ENCODE measurements at places on chromosomes 1 and 21. TPM values are rescaled to one million over a fixed set of nuclear protein-coding genes. Genes with fewer than 3 reads are reported as not detected.

The IQGAP3 gene
- 16.1 TPM for total RNA-seq

DNA sequence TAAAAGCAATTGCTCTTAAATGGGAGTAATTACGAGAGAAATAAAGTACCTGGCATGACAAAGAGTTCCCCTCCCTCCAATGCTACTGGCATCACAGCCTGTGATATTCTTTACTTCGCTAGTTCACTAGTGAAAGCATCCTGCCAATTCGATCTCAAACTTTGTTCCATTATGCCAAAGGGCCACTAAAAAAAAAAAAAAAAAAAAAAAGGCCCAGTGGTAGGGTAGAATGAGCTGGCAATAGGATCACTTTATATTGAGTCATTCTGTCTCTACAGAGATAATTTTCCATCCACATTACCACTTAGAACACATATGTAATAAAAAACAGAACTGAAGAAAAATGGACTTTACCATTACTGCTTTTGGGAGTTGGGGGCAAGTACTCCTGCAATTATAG is 11.2 kb downstream of the PUM1 start:
- peak overlapping the region; percentile 84 for H3K27ac ChIP-seq
- H3K27me3 ChIP-seq, result no peaks in the 10 kb centered on the region
- peaks cover 42% of the 10 kb centered on the region for H3K4me1 ChIP-seq
- peaks cover 77% of the 10 kb centered on the region for H3K36me3 ChIP-seq

The S100A2 gene
- 0.44 TPM for total RNA-seq

DNA sequence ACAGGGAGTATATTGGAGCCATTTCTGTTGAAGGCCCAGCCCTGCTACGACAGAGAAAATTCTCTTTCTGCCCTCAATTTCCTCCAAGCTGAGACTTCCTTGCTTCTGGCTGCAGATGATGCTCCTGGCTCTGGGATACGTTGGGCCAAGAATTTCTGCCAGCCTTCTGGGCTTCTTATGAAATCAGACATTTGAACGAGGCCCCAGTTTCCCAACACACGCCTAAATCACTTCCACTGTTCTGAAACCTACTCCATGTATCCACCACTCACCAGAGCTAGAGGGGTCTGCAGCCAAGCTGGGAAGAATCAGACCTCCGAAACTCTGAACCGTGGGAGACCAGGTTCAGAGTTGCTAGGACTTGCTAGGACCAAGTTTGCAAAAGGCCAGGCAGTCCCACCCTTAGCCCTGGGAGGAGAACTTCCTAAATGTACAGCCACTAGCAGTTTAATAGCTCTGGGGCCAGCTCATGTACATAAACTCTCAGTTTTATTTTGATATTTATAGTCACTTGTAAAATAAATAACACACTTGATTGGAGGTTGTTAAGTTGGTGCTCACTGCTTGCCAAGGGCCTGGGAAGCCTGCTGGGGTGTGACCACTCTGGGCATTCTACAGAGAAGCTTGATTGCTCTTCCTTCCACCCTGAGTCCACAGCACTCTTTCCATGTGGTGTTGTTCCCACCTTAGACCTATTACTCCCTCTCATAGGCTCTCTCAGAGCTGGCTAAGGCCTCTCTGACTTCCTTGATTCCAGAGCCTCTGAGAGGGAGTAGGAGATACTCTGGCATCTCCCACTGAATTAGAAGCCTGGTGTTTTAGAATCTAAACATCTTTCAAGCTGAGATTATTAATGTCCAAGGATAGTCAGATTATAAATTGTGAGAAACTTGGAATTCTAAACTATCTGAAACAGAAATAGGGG is 83.4 kb upstream of the TRABD2B start:
- no peak overlapping the region for H3K4me3 ChIP-seq
- no peak for DNase-seq
- H3K27me3 ChIP-seq, result peaks cover 4% of the 10 kb centered on the region
- H3K27ac ChIP-seq, result no peak overlapping the region
- H3K36me3 ChIP-seq, result no peaks in the 10 kb centered on the region
- H3K4me1 ChIP-seq, result no peaks in the 10 kb centered on the region

GRCh38 chr1:45804669-45804969 is 1.2 kb downstream of the MAST2 start:
- no peak for DNase-seq
- H3K36me3 ChIP-seq, result peaks cover 20% of the 10 kb centered on the region
- peak overlapping the region; percentile 95 for H3K4me3 ChIP-seq
- H3K27ac ChIP-seq, result no peak overlapping the region
- no peaks in the 10 kb centered on the region for H3K27me3 ChIP-seq

DNA sequence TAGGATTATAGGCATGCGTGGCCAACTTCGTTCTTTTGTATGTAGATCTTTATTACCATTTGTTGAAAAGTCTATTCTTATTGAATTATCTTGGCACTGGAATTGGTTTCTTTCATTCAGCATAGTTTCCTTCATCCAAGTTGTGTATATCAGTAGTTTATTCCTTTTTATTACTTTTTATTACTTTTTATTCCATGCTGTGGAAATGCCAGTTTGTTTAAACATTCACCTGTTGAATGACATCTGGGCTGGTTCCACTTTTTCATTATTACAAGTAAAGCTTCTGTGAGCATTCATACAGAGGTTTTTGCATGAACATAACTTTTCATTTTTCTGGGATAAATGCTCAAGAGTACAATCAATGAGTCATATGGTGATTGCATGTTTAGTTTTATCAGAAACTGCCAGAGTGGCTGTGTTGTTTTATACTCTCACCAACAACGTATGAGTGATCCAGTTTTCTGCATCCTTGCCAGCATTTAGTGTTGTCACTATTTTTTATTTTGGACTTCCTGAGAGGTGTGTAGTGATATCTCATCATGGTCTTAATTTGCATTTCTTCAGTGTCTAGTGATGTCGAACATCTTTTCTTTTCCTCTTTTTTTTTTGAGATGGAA is 28.6 kb downstream of the PTPRU start:
- H3K27ac ChIP-seq, result no peak overlapping the region
- DNase-seq, result no peak
- H3K4me1 ChIP-seq, result peaks cover 3% of the 10 kb centered on the region
- peaks cover 50% of the 10 kb centered on the region for H3K27me3 ChIP-seq

- H3K27me3 ChIP-seq, result no peaks in the 10 kb centered on the region
- DNase-seq, result peak; percentile 45
- peaks cover 38% of the 10 kb centered on the region for H3K4me1 ChIP-seq
- peak overlapping the region; percentile 78 for H3K27ac ChIP-seq
- peak overlapping the region; percentile 69 for H3K4me3 ChIP-seq
- H3K36me3 ChIP-seq, result peaks cover 15% of the 10 kb centered on the region
These were observed 2.5 kb upstream of the CERS2 start for GRCh38 chr1:150976879-150977694.

DNA sequence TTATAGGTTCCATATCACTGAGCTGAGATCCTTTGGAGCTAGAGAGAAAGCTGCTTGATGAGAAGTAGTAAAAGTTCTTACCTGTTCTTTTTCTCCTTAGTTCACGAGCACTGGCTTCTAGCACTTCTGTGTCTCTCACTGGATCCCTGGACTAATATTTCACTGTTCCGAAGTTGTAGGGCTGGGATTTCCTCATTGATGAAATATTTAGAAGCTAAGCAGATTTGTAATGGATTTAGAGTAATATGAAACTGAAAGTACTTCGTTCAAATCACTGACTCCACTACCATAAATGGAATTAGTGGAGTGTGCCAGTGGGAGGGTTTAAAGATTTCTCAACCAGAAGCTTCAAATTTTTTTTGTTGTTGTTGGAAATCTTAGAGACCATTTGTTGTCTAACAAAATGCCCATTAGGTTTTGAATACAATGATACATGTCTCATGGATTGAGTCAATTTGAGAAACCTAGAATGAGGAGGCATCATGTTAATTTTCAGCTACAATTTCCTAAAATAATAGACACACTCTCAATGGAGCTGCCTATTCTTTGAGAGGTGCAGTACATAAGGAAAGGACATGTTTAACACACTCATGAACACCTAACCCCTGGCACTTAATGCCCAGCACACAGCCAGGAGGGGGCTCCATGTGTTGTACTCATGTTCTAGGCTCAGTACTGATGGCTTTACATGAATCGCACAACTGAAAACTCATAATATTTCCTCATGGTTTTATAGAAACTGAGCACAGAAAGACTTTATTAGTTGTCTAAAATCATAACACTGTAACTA is at the start of gene GBP1:
GBP1 (minus strand) TSS at position 130 of the 790 bp plus-strand sequence. CDS start 1,974 bp downstream, outside the sequence.
- H3K4me1 ChIP-seq, result peaks cover 59% of the 10 kb centered on the region
- H3K27ac ChIP-seq, result peak within 1 kb of the TSS; percentile 86
- no peak for DNase-seq
- H3K27me3 ChIP-seq, result no peaks in the 10 kb centered on the region

The RIPPLY3 gene
- not detected for total RNA-seq

DNA sequence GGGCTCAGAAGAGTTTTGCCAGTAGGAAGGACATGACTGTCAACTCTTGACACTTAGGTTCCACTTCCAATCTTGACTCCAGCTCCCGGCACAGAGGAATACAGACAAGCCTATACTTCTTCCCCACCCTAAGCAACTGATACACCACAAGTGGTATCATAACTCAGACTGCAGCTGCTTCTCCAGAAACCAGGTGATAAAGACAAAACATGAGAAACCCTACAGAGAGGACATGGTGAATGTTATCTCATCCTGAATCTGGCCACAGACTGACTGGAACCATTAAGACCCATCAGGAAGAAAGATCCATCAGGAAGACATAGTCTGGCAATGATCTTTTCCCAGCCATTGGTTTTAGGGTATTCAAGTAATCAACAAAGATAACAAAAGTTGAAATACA is 13.8 kb downstream of the PAXBP1 start:
- DNase-seq, result no peak
- peaks cover 85% of the 10 kb centered on the region for H3K36me3 ChIP-seq
- no peaks in the 10 kb centered on the region for H3K27me3 ChIP-seq
- H3K4me1 ChIP-seq, result peaks cover 16% of the 10 kb centered on the region

The TSPAN1 gene
- 0.46 TPM for total RNA-seq

GRCh38 chr1:243939167-243939848 is 89.3 kb upstream of the AKT3 start:
- H3K4me3 ChIP-seq, result no peak overlapping the region
- no peaks in the 10 kb centered on the region for H3K36me3 ChIP-seq
- H3K4me1 ChIP-seq, result peaks cover 15% of the 10 kb centered on the region
- H3K27ac ChIP-seq, result no peak overlapping the region
- H3K27me3 ChIP-seq, result peaks cover 4% of the 10 kb centered on the region
- DNase-seq, result no peak

All from activated T-helper 2 cell treated with anti-CD3 and anti-CD28 coated beads, Interferon-gamma antibody, Interleukin-2, Interleukin-4, amounts not matched to agents 10 μg/mL and 5 μg/mL and 100 μg/mL, durations not matched to agents 14 hours and 24 hours and 36 hours (primary cell).